ENCODE measurements at places on chromosomes 16 and 17.

DNA sequence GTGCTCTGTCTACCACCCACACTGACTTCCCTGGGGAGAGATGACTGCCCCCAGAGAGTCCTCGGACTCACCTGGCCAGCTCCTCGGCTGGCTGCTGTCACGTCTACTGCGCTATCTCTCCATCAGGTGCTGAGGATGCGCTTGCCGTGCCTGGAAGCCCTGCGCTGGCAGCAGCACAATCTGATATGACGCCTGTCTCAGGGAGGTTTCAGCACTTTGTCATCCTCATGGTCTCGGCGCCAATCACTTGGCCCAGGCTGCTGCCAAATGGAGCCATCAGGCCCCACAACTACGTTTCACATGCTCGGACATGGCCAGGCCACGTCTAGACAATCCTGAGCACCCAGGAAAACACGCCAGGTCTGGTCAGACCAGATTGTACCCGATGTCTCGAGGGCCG, 46.7 kb downstream of the FOXL1 start:
- DNase-seq: no peak

- DNase-seq: peak; percentile 77
Measured at GRCh38 chr17:82302991-82303943, 14.1 kb downstream of the CD7 start.

- no peak for DNase-seq
Measured at GRCh38 chr17:71983828-71984227, 137.0 kb upstream of the SOX9 start.

DNA sequence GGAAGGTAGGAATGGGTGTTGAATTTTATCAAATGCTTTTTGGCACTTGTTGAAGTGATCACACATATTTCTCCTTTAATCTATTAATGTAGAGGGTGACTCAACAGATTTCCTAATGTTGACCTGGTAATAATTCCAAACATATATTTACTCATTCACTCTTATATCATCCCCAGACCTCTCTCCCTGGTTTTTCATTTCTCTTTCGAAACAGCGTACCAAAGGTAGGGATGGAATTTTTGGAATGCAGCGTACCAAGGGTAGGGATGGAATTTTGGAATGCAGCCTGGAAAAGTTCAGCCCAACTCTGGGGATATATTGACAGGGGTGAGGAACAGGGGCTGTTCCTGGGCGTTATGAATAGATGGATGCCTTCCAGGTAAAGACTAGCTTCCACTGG, 7.3 kb downstream of the KIF18B start:
- DNase-seq: no peak

GRCh38 chr16:89331371-89332109, 114.0 kb downstream of the ZNF778 start:
- no peak for DNase-seq

- no peak for DNase-seq
Measured at GRCh38 chr16:51773071-51773890, 622.2 kb upstream of the SALL1 start.

GRCh38 chr17:1629504-1630310, 1.1 kb upstream of the SLC43A2 start:
- DNase-seq: peak; percentile 89

DNA sequence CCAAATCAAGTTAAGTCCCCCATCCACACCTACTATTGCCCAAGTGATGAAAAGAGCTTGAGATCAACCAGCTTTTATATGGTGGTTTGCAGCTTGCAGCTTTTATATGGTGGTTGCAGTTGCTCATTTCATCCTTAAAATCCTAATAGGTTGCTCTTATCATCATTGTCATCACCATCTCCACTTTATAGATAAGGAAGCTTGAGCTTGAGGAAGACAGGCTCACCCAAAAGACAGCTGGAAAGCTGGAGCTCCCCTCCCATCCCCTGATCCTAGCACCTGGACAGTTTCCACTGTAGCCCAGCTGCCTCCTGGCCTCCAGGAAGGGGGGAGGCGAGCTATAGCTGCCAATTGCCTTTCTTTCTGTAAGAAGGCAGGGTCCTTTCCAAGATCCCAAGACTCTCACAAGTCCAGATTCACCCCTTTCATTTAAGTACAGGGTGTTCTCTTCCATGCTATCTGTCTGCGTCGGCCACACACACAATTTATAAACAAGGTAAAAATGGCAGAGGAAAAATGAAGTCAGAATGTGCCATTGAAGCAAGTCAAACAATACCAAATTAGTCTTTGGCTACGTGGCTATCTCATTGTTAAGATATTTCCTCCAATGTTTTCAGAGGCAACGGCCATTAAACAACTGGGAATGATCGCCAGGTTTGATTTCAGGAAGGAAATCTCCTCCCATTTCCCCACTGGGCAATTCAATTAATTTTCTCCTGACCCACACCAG, 63.3 kb downstream of the PECAM1 start:
- DNase-seq: no peak

DNA sequence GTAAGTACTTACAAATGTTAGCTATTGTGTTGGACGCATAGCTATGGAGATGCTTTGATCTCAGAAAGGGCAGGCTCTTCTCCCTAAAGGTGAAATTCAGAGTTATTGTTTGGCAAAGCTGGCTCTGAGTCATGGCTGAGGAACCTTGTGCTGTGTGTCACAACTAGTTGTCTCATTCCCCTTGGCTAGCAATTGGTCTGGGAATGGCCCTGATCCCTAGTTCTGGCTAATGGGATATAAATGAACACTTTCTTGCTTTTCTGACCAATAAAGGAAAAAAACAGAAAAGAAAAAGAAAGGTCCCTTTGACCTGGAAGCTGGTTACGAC, 210.6 kb downstream of the MAP2K4 start:
- DNase-seq: no peak

GRCh38 chr17:21394265-21394664, 18.1 kb downstream of the KCNJ12 start:
- no peak for DNase-seq

DNA sequence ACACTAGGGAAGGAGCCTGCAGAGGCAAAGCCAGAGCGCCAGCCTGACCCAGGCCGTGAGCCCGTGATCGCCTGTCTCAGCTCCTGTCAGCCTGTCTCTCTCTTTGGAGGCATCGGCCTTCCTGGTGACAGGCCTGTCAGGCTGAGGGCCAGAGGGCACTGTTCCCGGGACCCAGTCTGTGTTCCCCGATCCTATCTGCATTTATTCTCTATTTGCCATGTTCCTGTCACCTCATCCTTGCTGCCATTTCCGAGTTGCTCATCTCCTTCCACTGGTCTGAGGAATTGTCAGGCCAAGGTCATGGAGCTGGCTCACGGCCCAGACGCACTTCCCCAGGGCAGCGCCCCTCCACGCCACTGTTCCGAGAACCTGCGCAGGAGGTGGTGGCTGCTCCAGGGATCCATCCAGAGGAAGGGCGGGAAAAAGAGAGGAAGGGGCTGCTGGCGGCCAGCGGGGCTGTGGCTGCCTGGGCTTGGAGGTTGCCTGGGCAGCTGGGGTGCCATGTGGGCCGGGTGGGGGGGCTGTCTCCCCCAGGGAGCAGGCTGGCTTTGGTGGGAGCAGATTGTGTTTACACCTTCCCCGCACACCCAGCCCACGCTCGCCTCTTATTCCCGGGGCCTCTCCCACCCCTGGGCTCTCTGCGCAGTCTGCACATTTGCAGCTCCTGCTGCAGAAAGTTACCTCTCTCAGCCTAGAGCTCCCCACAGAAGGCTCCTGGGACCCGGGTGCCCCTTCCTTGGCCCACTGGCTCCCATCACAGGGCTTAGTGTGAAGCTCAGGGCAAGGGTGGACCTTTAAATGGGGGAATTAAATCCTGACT, 4.9 kb downstream of the PRCD start:
- no peak for DNase-seq

GRCh38 chr17:32124985-32125847, 17.1 kb upstream of the RHOT1 start:
- DNase-seq: no peak

DNA sequence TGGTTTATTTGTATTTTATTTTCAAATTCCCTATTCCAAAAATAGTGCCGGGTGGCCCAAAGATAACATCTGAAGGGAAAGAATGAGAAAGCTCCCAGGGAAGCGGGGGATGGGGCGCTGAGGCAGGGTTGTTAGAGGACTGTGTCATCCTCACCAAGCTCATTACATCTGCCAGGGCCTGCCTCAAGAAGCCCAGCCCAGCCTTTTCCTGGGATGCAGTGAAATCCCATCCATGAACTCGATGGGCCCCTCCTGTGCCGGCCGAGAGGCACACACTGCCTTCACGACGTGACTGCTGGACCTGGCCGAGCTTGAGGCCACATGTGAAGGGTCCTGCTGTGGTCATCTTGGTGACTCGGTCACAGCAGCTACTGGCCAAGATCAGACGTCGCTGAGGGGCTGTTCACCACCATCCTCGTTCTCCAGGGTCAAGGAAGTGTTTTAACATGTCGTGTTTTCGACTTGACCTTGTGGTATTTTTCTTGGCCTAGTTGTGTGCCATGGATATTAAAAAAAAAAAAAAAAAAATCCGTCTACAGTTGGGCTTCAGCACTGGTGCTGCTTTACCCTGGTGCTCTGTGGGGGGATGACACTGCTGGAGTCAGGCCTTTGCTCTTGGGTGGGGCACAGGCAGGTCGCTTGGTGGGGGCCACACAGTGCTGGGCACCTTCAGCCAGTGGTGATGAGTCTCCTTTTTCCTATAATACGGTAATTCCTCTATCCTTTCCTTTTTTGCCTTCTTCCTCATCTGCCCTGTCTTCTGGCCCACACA, 4.9 kb downstream of the TIMM22 start:
- no peak for DNase-seq

GRCh38 chr17:65102235-65102634, 34.9 kb upstream of the RGS9 start:
- DNase-seq: no peak

DNA sequence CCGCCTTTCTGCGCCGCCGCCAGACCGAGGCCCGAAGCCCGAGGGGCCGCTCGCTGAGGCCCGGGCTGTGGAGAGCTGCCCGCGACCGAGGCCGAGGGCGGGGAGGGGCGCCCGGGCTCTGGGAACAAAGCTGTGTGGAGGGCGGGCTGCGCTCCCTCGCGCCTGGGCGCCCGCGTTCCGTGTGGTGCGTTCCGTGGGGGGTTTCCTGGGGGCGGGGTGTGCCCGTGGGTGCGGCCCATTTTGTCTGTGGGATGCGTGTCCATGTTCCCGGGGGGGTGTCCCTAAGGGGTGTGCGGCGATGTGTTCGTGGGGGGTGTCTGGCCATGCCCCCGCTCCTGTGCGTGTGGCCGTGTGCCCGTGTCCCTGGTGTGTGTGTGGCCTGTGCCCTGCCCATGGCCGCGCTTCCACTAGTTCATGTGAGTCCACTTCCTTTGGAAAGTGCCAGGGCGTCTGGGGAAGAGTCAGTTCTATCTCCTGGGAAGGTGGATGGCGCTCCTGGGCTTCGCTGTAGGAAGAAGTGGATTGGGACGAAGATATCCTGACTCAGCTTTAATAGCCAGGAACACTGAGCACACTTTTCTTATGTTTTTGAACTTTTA, 520 bp downstream of the JPT2 start:
- peak; percentile 78 for DNase-seq

DNA sequence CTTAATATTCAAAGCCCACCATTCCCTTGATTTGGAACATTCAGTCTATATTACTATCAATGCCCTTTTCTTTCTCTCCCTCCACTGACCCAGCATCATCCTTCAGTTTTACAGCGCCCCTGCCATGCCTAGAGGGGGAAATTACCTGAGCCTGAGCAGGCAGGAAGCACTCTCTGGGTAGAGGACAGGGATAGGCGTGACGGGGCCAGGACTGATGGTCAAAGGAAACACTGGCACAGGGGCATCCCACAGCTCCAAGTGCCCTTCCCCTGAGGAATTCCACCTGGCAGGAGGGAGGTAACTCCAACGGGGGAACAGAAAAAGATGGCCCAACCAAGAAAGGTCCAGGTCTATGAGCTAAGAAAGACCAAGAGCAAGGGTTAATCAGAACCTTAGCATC, 10.0 kb downstream of the CTC1 start:
- no peak for DNase-seq

DNA sequence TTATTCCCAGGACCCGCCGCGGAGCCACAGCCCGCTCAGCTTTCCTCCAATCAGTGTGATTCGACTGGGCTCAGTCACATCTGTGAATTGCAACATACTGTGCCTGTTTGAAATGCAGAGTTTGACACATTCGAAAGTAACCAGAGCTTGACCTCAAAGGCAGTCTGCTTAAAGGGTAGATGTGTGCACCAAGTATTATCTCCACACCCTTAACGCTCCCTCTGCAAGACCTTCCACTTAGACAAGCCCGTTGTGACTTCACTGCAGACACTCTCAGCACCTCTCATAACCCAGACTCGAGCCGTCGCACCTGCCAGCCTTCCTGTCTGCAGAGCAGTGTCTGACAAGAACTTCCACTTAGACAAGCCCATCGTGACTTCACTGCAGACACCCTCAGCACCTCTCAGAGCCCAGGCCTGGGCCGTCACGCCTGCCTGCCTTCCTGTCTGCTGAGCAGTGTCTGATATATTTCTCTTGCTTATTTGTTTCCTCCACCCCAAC, 3.7 kb downstream of the KLHDC4 start:
- DNase-seq: peak; percentile 61

DNA sequence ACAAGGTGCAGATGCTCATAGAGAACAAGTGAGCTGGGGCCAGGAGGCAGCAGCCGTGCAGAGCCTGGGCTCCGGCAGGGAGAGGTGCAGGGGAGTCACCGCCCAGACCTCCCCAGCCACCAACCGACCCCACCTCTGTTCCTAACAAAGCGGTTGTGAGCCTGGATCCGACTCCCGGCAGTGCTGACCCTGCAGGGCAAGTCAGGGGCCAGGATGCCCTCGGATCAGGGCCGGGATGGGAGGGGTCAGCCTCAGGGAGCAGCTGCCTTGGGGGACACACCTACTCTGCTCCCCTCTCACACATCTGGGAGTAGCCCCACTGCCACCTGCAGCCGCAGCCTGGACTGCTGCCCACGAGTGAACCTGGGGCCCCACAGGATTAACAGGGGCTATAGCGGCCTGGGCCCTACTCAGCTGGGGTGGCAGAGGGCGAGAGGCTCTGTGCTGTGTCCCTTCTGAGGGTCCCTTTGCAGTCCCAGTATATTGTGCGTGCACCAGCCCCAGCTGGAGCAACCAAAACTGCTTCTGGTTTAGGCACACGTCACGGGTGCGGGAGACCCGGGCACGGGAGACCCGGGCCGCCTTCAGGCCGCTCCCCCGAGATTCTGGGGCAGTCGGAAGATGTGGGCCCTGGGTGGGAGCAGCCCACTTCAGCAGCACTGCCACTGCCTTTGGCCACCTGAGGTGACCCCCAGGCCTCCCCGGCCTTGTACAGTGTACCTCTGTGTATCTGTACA, 21.2 kb downstream of the MNT start:
- DNase-seq: no peak

DNA sequence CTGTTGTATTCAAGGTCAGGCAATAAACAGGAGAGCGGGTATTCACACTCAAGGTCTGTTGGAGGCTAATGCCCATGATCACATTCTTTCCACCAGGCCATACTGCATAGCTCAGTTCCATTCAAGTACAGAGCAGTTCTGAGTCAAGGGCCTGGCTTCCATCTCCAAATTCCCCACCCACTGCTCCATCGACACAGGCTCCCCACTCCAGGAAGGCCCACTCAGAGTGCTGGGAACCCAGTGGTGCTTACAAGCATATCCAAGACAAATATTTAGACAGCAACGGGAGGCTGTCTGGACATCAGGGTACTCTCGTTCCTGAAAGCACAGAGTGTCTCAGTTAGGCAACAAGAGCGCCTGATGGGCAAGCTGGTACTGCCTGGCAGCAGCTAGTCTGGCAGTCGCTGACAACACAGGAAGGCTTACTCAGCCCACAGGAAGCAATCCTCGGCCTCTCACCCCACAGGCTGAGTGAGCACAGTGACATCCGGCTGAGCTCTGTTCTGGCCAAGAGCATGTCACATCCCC, 40.9 kb downstream of the RFFL start:
- peak; percentile 87 for DNase-seq

Measured in activated CD8-positive, alpha-beta memory T cell treated with anti-CD3 and anti-CD28 coated beads for 24 hours (primary cell).